ENCODE measurements at places on chromosomes 4 and X.

DNA sequence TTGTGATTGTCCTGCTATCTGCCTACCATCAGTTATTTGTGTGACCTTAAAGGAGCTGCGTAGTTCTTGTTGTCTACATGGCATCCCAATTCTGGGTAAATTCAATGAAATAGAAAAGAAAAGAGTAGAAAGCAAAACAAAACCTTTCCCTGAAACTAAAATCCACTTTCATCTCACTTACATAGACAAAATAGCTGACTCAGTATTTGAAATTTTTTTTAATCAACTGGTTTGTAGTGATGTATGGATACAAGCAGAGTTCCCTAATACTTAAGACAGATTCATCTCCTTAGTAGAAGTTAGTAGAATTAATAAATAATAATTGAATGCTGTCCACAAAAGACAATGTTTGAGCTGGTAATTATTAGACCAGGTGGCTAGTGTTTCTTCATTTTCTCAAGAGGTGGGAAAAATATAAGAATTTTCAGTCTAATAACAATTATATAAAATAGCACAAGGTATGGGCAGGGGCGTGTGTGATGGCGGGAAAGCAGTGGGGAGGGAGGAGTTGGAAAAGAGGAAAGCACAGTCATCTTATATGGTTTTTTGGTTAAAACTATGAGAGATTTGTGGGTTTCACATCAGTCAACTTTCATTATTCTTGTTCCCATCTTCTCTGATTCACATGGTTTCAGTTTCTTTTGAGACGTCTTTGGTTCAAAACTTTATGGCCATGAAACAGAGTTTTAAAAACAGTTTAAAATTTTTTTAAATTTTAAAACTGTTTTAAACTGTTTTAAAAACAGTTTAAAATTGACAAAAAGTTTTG lies 275.2 kb downstream of the SPRY1 start:
- H3K4me3 ChIP-seq = no peak overlapping the region
- DNase-seq = no peak
- no peak overlapping the region for H3K27ac ChIP-seq
- H3K36me3 ChIP-seq = no peaks in the 10 kb centered on the region
- no peaks in the 10 kb centered on the region for H3K27me3 ChIP-seq

DNA sequence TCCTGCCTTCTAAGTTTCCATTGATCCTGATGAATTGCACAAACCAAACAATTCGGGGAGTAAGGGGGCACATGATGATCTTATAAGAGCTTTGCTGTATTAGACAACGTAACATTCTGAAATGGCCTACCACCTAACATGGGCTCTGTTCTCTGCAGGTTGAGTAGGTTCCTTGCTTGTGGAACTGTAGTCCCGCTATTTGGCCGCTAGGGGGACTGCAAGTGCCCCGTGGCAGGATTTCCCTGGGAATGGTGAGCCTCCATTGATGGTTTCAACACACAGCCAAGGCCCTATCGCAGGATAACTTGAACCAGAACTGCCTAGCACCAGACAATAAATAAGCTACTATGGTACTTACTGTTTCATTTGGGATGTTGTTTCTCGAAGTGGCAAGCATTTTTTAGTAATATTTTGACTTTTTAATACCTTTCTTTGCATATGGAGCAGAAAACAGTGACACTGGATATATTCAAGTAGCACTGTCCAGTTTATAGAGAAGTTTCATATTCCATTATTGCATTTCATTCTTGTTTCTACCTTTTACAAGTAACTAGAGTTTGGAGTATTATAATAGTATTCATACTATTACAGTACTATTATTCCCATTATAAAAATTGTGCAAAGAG lies 11.9 kb downstream of the AR start:
- DNase-seq = no peak
- H3K27me3 ChIP-seq = peaks cover 2% of the 10 kb centered on the region
- peaks cover 7% of the 10 kb centered on the region for H3K4me1 ChIP-seq
- H3K27ac ChIP-seq = no peak overlapping the region
- no peaks in the 10 kb centered on the region for H3K36me3 ChIP-seq
- H3K4me3 ChIP-seq = no peak overlapping the region

GRCh38 chr4:153063490-153063889 lies 127.4 kb downstream of the FHDC1 start:
- no peaks in the 10 kb centered on the region for H3K27me3 ChIP-seq
- no peak for DNase-seq
- H3K4me1 ChIP-seq = no peaks in the 10 kb centered on the region
- no peaks in the 10 kb centered on the region for H3K36me3 ChIP-seq
- no peak overlapping the region for H3K27ac ChIP-seq

GRCh38 chr4:94240384-94240783 lies 32.7 kb downstream of the SMARCAD1 start:
- H3K36me3 ChIP-seq = peaks cover 42% of the 10 kb centered on the region
- no peak for DNase-seq
- no peaks in the 10 kb centered on the region for H3K4me1 ChIP-seq
- no peaks in the 10 kb centered on the region for H3K27me3 ChIP-seq

DNA sequence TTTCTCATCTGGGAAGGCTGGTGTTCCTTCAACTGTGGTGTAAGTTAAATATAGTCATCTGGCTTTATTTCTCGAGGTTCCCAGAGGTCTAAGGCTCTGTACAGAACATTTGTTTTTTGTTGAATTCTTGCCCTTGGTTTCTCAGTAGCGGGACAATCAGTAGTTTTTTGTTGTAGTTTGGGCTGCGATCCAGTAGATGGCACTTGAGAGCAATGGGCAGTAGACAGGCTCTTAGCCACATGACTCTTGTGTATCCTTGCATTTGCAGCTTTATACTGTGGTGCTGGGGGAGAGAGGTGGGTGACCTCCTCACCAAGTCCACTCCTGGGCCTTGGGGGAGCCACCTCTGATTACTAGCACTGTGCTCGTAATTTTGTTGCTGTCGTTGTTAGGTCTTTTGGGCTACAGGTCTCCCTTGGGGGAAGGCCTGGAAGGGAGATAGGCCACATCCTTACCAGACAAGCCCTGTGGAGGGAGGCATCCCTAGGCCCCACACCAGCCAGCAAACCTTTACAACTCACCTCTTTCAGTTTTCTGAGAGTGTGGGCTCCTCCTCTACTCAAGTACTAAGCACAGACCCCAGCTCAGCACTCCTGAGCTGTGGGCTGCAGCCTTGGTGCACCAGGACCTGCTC lies 8.1 kb downstream of the ETDB start:
- H3K27me3 ChIP-seq = no peaks in the 10 kb centered on the region
- no peaks in the 10 kb centered on the region for H3K4me1 ChIP-seq
- H3K27ac ChIP-seq = no peak overlapping the region
- DNase-seq = no peak
- H3K36me3 ChIP-seq = no peaks in the 10 kb centered on the region
- H3K4me3 ChIP-seq = no peak overlapping the region

DNA sequence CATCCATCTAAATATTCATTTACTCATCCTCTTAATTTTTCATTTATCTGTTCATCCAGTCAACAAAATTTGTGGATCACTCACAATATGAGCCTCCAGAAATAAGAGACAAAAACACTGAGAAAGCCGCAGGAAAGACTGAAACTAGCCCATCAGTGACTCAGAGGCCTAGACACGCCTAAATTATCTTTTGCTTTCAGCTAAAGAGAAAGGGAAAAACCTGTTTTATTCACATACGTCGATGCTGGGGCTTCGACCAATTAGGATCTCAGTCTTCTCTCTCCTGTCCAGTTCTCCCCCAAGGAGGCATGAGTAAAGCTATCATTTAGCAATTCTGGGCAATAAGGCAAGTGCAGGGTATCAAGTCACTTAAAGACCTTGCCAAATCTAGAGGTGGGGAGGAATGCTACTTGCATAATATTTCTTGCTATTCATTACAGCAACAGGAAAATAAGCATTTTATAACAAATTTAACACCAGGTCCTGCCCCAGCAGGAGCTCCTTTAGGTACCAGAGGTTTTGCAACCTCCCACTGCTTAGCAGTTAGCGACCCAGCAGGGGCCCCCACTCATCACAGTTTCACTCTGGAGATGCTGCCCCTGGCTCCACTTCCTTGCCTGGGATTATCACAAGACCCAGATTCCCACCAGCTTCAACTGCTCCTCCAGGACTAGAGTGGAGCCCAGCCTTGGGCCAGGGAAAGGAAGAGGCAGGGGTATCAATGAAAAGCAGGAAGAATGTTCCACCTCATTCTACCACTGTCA lies 30.1 kb upstream of the TMEM154 start:
- no peak overlapping the region for H3K4me3 ChIP-seq
- H3K4me1 ChIP-seq = no peaks in the 10 kb centered on the region
- no peak overlapping the region for H3K27ac ChIP-seq
- no peaks in the 10 kb centered on the region for H3K27me3 ChIP-seq
- H3K36me3 ChIP-seq = no peaks in the 10 kb centered on the region

DNA sequence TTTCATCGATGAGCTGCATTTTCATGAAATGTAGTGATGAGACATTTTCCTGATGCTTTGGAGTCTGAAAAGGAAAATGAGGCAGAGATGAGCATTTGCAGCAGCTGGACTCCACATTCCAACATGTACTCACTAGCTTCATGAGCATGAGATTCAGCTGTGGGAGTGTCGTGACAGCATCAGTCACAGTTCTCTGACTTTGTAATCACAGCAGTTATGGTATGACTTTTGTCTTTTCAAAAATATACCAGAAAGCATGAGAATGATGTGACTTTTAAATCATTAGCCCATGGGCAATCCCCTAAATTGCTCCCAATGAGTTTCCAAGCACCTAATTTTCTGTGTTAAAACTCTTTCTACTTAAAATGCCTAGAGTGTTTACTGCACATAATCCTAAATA lies 18.3 kb upstream of the MSL3 start:
- H3K4me3 ChIP-seq = no peak overlapping the region
- no peak for DNase-seq
- H3K27ac ChIP-seq = no peak overlapping the region
- H3K36me3 ChIP-seq = no peaks in the 10 kb centered on the region
- no peaks in the 10 kb centered on the region for H3K27me3 ChIP-seq

DNA sequence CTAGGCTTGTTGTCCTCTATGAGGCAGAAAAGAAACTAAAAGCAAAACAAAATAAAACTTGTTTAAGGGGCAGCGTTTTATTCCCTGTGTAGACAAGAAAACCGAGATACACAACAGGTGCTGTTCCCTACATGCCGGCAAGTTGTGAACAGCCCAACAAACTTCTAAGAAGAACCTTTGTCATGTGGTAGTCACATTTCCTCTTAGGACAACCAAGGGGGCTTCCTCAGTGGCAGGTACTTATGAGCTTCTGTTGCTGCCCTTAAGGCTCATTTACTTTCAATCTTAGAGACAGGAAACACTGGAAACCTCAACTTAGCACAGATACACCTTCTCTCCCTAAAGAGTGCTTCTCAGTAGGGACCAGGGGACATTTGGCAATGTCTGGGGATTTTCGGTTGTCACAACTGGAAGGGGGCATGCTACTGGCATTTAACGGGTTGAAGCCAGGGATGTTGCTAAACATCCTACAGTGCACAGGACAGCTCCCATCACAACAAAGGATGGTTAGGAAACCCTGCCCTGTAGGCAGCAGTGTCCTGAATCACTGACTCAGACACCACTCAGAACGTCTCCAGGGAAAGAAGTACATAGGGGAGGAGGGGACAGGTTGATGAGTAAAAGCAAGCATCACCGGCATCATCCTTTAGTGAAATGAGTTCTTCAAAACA lies 111.0 kb downstream of the ASB9 start:
- DNase-seq = no peak
- H3K36me3 ChIP-seq = no peaks in the 10 kb centered on the region
- no peak overlapping the region for H3K4me3 ChIP-seq
- no peaks in the 10 kb centered on the region for H3K27me3 ChIP-seq
- H3K27ac ChIP-seq = no peak overlapping the region

DNA sequence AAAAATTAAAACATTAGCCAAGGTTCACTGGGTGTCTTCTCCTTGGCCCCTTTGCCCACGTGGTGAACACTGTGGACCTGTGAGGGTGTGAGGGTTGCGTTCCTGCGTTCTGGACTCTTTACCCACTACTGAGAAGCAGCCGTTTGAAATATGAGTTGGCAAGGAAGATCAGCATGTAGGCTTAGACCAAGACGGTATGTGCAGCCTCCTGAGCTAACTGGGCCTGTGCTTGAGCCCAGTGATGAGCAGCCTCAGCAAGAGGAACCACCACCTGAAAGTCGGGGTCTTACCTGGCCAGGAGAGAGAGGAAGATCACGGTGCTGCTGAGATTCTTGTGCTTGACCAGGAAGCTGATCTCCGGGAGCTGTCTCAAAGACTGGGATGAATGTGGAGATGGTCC lies 19.5 kb downstream of the RGS12 start:
- DNase-seq = no peak
- H3K27ac ChIP-seq = no peak overlapping the region
- peaks cover 4% of the 10 kb centered on the region for H3K36me3 ChIP-seq
- no peaks in the 10 kb centered on the region for H3K27me3 ChIP-seq
- H3K4me1 ChIP-seq = no peaks in the 10 kb centered on the region
- no peak overlapping the region for H3K4me3 ChIP-seq

DNA sequence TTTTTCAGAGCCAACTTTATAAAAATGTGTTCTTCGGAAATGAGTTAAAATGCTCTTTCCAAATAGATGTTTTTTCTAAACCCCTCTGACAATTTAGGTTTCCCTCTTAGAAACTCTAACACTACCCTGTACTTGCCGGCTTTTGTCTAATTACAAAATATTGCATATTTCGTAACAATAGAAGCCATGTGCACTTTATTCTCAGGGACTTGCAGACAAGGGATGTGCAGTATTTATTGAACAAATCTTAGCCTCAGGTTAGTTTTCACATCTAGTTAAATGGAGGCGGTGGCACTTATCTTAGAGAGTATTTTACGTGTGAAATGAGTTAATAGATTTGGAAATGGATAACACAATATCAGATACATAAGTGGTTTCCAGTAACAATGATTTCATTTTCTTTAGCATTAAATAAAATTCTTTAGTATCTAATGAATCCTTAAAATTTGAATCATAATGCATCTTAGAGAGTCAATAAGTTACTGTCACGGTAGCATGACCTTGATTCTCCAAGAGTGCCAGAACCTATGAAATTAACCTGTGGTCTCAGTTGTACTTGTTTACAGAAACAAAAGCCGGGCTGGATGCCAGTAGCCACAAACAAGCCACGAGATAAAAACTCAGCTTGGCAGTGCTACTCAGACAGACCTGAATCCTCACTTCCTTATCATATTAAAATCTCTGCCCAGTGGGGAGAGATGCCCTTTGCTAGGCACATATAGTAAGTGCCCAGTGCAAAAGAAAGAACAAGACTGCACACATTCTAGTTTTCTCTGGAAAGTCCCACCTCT lies 772 bp upstream of the PABPC4L start:
- no peak overlapping the region for H3K4me3 ChIP-seq
- H3K4me1 ChIP-seq = no peaks in the 10 kb centered on the region
- no peaks in the 10 kb centered on the region for H3K27me3 ChIP-seq
- H3K36me3 ChIP-seq = no peaks in the 10 kb centered on the region
